ENCODE measurements at places on chromosomes 2 and 18.

DNA sequence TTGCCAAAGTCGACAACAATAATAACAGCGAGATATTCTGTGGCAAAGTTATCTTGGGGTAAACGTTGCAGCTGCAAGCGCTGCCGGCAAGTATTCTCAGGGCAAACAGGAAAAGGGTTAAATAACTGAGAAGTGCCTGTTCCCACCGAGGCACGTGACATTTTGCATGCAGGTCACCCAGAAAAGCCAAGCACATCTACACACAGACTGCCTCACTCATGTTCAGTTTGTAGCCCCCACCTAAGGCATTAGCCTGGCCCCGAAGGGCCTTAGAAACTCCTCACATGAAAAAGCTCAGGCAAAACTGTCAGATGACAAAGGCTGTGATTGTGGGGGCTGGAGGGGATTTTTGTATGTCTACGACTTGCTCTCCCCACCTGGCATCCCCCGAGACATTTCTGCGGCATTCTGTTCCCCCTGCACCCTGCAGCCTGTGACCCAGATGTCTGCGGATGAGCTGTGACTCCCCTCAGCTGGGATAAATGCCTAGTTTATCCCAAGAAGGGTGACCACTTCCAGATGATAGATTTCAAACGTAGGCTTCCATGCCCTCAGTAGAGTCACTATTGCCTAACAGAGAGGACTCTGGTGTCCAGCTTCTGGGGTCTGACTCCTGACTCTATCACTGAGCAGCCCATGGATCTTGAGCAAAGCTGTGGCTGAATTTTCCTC is 215.2 kb upstream of the SIX2 start:
- no peak for DNase-seq

GRCh38 chr2:222813177-222813843 is 47.5 kb upstream of the ACSL3 start:
- no peak for DNase-seq

DNA sequence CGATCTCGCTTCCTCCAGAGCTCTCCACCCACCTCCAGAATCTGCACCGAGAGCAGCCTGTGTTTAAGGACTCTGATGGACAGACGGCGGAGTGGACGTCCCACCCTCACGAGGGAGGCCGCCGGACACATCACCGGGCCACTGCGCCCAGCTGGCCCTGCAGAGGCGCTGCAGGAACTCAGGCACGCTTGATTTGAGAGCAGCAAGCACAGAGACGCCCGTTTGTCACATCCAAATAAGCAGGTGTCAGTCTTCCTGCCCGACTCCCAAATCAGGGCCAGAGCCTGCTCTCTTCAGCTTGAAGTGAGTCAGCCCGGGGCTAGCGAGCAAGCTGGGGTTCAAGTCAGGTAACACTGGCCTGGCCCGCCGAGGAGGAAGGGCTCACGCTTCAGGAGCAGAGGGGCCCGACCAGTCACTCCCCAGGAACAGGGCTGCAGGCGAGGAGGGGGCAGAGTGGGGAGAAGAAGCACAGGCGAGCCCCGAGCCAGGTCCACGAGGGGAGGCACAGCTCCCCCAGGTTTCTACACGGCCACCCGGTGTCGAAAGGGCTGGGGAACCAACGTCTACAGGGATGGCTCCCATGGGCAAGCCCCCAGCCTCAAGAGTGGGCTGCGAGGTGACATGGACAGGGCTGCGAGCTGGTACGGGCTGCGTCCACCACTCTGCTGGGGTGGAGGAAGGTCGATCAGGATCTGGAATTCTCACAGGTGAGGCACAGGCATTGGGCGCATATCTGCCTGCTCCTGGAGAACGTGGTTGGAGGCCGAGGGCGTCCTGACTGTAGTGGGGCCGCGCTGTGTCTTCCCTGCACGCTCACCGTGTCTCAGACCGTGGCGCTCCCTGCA is 52.5 kb upstream of the CTDP1 start:
- DNase-seq = no peak

- no peak for DNase-seq
These were observed 202.9 kb upstream of the NT5C1B start for GRCh38 chr2:18792226-18792629.

GRCh38 chr2:157508676-157509075 is 64.8 kb upstream of the CYTIP start:
- no peak for DNase-seq

GRCh38 chr2:241734467-241735208 is at the start of gene D2HGDH:
D2HGDH (plus strand) TSS chr2:241734630; CDS start chr2:241735225, 595 bp downstream.
- peak; percentile 93 for DNase-seq

DNA sequence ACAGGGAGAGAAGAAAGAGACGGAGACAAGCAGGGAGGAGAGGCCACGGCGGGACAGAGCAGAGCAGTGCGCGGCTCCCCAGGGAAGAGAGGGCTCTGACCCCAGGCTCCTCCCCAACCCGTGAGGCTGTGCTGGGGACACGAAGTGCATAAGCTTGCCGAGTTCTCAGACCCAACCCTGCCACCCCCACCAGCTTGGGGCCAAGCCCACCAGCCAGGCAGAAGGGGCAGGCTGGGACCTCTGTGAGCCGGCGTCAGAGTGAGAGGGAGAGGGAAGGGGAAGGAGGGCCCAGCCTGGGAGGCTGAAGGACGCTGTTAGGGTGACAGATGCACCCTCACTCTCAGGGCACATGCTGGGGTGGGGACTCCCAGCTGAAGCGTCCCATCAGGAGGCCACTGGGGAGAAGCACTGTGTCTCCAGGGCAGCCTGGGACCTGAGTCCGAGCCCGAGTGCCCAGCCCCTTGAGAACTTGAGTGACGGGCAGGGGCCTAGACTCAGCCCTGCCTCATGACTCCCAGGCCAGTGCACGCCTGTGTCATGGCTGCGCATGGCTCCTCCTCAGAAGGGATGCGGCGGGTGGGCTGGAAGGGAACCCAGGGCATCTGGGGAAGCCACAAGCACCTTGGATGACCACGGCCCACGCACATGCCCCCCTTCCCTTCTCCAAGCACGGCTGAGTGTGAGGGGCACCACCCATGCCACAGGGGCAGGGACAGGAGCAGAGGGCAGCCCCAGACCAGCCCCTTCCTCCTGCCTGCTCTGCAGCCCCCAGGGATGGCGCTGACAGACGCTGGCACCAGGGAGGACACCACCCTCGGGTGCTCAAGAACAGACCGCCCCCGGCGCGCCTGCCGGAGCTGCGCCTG is 31.0 kb downstream of the MTERF4 start:
- no peak for DNase-seq

DNA sequence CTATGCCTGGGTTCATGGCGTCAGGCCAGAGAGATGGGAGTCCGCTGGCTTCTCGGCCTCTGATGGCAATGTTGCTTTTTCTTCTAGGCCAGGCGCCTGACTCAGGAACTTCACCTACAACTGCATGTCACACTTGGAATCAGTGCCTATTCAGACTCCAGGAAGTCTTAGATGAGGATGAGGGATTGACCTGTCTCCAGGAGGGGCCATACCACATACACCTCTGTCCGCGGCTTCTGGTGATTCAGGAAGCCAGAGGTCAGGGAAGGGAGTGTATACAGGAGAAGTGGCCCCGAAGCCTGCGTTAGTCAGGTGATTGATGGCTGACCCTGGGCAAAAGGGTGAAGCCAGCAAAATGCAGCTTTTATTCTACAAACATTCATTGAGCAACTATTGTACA is 109.1 kb upstream of the RMDN2 start:
- no peak for DNase-seq

DNA sequence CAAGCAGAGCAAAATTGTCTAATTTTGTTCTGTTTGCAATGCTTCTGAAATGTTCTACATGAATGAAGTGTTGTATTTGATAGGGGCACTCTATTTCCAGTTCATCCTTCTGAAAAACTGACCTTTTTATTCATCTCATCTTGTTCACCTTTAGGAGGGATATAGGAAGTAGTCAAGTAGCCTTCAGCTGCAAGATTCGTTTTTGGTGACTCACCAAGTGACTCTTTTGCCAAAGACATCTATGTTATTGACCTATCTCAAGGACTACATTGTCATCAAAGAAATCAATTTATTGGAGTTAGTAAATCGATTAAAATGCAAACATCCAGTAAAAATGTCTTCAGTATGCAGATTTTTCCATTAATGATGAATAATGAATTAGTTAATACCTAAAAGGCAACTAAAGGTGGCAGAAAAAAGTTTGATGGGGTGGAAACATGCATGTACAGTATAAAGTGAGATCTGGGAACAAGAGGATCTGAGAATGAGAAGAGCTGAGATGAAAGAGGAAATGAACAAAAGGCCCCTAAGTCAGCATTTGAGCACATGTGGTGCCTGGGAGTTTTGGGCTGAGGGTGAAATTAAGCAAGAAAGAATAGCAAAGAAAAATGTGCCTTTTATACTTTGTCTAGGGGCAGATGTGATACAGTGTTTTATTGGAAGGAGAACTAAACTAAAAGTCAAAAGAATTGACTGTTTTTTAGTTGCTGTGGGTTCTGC is 255.1 kb upstream of the LINC00305 start:
- no peak for DNase-seq

GRCh38 chr2:127048969-127049897 is 57.7 kb downstream of the BIN1 start:
- DNase-seq = no peak

GRCh38 chr2:221372159-221372884 is 199.8 kb downstream of the EPHA4 start:
- no peak for DNase-seq

- no peak for DNase-seq
These were observed 64.5 kb downstream of the ANKRD44 start for GRCh38 chr2:197245829-197246804.

GRCh38 chr2:105361102-105361889 is 24.0 kb downstream of the C2orf49 start:
- no peak for DNase-seq

DNA sequence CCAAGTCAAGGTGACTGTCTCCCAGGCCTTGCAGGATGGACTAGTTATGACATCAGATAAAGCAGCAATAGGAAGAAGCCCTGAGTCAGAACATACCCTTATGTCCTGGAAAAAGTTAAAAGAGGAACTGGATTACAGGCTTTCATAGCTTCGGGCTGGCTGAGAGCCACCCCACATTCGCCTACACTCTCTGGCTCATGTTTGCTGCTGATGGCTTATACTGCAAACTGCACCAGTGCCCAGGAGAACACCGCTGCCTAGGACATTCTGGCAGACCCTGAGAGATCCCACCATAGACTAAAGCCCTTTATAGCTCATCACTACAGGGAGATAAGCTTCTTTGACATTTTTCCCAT is 20.3 kb downstream of the SLC8A1 start:
- no peak for DNase-seq

DNA sequence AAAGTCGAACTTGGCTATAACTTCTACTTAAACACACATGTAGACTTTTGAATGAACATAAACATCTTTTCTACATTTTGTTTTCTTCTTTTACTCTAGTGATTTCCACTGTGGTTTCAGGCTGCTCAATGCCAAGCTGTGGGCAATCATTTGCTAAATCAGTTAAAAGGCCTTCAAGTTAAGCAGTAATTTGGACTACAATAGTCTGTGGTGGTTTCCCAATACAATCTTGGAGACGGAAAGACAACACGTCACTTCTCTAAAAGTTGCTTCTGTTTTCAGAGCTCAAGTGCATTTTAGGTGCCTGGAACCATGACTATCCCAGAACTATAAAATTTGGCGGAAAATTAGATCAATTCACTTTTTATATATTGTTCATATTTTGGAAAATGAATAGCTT is 69.4 kb downstream of the TXNL1 start:
- DNase-seq = no peak

DNA sequence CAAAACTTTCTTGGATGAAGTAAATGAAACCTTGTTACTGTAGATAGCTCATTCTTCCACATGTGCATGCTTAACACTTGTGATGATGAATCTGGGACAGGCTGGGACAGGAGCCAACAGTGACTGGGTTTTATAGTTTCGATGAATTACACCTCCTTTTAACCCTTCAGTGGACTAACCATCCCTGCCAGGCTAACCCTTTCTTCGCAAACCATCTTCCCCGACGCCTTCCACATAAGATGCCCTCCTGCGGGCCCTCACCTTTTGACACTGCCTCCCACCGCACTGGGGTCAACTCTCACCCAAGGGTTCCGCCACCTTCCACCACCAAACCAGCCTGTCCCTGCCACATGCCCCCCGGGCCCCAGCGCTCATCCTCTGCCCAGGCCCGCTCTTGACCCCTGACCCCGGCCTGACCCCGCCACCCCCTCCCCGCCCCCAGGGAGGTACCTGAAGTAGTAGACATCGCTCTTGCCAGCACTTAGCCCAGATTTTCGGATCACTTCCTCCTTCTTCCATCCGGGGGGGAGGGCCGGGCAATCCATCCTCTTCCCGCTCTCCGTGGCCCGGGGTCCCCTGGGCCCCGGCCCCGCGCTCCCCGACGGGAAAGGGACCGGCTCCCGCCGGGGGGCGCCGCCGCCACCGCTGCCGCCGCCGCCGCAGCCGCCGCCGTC is 764 bp downstream of the MBD2 start:
- peak; percentile 41 for DNase-seq

DNA sequence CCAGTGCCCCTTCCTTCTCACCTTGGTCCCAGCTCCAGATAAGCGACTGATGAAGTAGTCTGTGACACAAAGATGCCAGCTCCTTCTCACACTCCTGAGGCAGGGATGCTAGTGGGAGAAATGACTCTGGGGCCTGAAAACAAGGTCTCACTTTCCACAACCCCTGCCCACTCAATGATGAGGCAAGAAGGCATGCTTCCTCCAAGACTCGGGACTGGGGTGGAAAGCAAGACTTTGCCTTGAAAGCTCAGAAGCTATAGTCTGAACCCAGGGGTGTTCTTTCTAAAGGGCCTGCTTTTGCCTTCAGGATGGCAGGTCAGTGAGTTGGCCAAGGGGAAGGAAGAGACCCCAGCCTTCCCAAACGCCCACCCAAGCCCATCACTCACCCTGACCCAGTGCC is 1.4 kb downstream of the CCDC142 start:
- DNase-seq = no peak

DNA sequence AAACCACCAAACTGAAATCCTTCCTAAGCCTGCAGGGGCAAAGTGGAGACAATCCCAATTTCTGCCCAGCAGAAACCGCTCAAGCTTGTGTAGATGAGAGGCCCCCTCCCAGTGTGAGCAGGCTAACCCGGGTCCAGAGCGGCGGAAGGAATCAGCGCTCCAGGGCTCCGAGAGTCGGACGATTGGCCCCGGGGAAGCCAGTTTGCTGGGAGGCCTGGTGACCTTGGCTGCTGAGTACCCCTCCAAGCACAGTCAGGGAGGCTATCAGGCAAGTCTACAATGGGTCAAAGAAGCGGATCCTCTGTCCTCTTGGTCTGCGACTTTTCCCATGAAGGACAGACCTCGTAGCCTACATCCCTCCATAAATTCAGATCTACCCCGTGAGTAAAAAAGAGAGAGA is 16.8 kb upstream of the EN1 start:
- DNase-seq = no peak

GRCh38 chr2:172372436-172372835 is 55.0 kb upstream of the ITGA6 start:
- DNase-seq = no peak

DNA sequence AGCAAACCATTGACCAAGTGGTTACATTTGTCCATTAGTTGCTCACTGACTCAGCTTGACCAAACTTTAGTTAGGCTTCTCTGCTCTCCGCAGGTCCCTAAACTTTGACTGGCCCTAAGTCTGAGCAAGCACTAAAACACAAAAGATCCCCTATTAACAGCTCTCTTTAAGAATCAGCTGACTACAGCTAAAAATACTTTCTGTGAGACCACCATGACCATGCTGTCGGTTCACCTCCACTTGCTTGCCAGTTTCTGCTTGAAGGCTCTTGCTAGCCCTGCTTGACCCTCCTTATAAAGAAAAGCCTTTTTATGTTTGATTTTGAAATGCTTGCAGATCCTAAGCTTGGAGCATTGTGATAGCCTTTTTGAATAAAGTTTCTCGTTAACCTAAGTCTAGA is 40.4 kb upstream of the RIT2 start:
- no peak for DNase-seq

- DNase-seq = no peak
These were observed 807 bp downstream of the GAREM1 start for GRCh38 chr18:32469691-32470459.
